ENCODE measurements at places on chromosomes 3 and 15.

DNA sequence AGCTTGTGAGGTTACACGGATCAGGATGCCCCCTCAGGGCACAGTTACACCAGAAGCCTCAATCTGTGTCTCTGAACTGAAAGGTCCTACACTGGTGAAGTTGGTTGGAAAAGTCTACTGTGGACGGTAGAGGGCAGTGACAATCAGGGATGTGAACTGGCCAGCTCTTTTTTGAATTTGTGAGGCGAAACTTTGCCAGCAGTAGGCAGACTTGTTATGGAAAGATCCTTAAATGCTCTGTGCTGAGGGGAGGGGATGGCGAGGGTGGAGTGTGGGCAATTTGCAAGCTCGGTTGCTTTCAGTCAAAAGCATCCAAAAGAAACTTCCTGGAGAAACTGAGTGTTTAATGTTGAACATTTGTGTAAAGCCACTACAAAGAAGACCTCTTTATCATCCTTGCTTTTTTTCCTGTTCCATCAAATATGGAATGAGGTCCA, 127.4 kb upstream of the ABHD17C start:
- no peak for DNase-seq

DNA sequence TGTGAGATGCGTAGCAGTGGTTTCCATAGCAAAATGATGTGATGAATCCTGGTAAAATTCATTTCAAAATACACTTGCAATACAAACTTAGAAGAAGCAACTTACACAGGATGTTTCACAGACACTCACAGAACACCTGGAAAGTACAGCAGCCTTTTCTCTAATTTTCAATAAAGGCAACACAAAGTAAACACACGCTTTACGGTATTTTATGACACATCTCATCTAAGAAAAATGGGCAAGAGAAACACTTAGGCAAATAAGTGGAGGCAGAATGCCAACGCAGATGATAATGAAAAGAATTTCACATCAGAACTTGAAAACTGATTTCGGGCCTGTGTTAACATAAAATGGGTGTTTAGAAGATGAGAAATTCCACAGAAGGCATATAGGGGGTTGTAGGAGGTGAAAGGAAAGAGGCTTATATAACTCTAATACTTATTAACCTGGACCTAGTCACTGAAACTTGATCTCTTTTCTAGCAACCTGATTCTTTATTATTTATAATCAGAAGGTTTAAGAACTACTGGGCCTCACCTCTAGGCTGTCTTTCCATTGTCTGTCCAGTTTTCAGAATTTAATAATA, 25.6 kb upstream of the MAP3K13 start:
- DNase-seq, result no peak

GRCh38 chr15:26011916-26012315, 148.8 kb upstream of the ATP10A start:
- no peak for DNase-seq

GRCh38 chr15:80114114-80114513, 38.7 kb upstream of the FAH start:
- no peak for DNase-seq

GRCh38 chr3:65291448-65292125, 603.8 kb upstream of the ADAMTS9 start:
- no peak for DNase-seq

DNA sequence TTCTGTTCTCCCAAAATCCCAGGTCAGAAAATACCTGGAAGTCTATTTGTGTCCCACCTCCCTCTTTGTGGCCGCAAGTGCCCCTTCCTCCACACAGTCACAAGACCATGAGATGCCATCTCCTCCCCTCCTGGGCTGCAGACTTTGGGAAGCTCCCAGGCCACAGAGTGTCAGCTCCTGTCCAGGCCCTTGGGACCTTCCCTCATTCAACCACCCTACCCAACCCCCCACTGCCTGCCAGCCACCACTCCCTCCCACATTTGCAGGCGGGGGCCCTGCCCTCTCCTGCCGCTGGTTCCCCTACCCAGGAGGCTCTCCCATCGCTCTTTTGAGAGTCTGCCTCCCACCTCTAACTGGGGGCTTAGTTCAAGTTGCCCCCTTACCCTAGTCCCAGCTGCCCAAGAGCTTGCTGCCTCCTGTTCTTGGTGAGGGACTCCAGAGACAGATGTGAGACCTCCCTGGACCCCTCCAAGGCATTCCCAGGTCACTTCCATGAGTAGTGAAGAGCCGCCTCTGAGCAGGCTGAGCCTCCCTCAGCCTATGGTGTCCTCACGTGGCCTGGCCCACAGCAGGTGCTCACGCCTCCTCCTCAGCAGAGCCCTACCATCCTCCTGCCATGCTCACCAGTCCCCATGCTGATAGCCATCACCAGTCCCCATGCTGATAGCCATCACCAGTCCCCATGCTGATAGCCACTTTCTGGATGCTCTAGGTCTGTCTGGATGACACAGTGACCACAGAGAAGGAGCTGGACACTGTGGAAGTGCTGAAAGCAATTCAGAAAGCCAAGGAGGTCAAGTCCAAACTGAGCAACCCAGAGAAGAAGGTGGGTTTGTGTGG, 15.9 kb upstream of the STAB1 start:
- no peak for DNase-seq

- DNase-seq, result no peak
These were observed 162.4 kb upstream of the LRRN1 start for GRCh38 chr3:3636815-3637214.

DNA sequence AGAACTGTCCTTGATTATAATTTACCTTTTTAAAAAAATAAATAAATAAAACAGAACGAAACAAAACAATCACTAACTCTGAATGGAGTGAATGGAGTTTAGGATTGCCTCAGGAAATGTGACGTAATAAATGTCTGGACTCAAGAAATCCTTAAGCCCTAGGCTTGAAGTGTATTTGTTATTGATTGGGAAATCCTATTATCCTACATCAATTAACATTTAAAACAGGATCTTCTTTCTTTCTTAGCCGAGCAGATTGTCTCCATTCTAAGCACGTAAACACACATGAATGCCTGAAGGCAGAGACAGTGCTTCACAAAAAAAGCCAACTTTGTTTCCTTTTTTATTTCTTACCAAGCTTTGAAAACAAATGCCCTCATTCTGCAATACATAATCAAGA, 33.4 kb downstream of the KAT2B start:
- no peak for DNase-seq

DNA sequence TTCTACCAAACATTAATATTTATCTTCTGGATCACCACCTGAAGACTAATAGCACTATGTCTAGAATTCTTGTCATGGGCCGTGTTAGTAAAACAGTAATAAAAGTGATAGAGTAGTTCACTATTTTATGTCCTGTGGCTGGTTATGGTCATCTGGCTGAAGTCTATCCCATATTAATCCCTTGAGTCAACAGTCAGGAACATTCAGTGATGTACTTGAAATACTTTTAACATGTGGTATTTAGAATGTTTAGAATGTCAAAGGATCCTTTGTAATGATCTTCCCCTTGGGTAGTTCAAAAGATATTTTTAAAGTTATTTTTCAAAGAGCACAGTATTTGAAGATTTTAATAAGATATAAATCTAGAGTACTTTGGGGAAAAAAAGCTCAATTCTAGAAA, 117.0 kb downstream of the MBNL1 start:
- no peak for DNase-seq

Data from activated CD8-positive, alpha-beta memory T cell treated with anti-CD3 and anti-CD28 coated beads for 1 hour (primary cell).